ENCODE measurements at places on chromosomes 13 and 19. TPM values are rescaled to one million over a fixed set of nuclear protein-coding genes. Genes with fewer than 3 reads are reported as not detected.

Gene ZNF317
- total RNA-seq, result 7.1 TPM

Gene FREM2
- 0.14 TPM for total RNA-seq

Gene CRB3
- 22.0 TPM for total RNA-seq

Gene C13orf42
- total RNA-seq, result not detected

DNA sequence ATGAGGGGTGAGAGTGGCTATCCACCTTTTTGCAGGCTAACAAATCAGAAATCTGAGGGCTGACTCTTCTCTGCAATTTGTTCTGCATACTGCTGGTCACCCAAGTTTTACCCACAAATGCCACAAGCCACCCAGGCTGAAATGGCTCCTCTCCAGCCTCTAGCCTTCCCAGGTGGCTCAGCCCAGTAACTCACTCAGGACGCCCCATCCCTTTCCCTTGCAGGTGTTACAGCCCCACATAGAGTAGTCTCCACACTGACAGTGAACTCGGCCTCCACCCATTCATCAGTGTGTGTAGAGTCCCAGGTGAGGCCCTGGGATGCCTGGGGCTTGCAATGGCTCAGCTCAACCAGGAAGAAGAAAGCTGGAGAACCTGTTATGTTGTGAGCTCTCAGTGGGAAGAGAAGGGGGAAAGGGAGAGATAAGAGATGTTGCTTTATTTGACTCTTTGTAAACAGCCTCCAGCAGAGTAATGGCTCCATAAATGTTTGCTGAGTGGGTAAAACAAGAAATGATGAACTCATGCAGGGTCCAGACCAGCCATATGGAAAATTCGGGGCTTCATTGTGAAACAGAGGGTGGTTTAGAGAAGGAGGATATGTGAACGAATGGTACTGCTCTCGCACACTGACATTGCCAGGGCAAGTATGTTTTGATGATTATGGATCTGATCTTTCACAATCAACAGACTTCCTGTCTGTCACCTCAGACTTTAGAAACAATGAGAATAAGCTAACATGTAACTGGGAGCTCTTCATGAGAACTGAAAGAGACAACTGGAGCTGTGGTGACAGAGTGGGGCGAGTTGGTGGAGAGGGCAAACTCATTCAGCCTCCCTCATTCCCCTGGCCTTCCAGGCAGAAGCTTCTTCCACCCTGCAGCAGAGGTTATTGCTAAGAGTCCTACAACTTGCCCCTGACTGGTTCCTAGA is 74.2 kb upstream of the RFC3 start:
- DNase-seq, result no peak

- DNase-seq, result peak; percentile 84
Measured at GRCh38 chr19:29845574-29846176, 33.9 kb downstream of the CCNE1 start.

GRCh38 chr19:3024870-3025548 is 4.1 kb downstream of the TLE2 start:
- DNase-seq, result no peak

DNA sequence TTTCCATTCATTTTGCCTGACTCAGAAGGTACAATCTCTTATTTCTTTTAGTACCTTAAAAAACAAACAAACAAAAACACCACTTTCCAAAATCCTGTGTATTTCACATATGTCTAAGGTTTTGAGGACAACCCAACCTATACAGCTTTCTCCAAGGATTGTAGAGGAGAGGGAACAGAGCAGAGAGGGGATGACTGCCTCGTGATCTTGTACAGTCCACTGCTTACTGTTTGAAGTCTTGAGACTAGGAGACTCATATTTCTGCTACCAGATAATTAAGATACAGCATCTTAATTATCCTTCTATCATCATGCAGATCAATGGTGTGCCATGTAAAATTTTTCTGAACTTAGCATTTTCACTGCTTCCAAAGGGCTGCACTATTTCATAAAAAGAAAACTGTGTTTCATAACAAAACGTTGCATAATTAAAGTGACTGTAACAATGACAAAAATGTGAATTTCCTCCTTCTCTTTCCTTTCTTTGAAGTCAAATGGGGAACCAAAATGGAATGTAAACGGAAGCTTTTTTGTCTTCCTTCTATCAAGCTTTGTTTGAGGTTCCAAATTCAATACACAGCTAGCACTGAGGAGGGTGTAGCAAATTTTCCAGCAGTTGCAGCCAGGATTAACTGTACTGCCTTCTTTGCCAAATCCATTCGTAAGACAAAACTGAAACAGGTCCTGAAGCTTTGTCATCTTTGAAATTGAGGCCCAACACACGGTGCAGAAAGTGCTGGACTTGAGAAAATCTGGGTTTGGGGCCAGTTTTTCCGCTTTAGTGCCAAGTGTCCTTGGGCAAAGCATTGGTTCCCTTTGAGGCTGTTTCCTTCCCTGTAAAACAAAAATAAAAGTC is 34.9 kb upstream of the RCBTB2 start:
- DNase-seq, result no peak

GRCh38 chr19:54136864-54137698 is 481 bp upstream of the CNOT3 start:
- DNase-seq, result peak; percentile 100

DNA sequence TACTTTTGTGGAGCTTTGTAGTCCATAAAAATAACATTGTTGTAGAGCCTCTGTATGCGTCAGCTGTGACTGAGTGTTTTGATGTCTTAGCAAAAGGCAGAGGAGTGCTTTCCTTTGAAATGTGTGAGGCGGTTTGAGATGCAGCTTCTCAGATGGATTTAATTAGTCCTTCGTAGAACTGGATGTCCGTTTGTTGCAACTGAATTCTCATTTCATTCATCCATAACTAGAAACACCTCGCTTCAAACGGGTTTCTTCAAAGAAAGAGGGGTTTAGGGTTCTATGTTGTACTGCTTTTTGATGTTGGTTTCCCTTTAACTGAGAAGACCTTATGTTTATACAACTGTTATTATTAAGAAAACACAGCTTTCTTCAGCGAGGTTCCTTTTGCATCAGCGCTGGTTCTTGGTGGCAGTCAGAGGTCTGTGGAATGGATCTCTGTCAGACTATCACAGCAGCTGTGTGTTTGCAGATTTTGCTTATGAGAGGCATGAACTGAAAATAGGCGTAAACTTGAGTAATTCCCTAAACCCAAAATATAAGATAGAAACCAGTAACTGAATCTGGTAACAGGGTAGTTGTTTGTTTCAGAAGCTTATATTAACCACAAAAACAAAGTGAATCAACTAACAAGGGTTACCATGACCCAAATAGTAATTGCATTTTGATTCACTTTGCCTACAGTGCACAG is 194.4 kb downstream of the GGACT start:
- DNase-seq, result peak; percentile 41

DNA sequence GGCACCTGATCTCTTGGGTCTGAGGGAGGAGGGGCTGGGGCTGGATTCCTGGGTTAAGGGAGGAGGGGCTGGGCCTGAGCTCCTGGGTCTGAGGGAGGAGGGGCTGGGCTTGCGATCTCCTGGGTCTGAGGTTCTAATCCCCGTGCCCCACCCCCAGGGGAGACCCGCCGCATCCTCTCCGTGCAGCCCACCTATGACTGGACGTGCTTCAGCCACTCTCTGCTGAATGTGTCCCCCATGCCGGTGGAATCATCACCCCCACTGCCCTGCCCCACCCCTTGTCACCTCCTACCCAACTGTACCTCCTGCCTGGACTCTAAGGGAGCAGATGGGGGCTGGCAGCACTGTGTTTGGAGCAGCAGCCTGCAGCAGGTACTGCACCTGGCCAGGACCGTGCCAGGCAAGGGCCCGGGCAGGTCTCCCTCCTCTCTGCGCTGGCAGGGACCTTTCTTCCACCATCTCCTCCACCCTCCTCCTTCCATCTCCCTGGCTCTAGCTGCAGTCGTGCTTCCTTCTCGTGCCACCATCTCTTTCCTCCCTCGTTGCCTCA is 27.1 kb downstream of the CNFN start:
- no peak for DNase-seq

Measured in Caki2 (cell line).